ENCODE measurements at places on chromosomes 1 and 21.
A peak's percentile ranks its signal among the peaks of the same experiment; 100 is the strongest.

DNA sequence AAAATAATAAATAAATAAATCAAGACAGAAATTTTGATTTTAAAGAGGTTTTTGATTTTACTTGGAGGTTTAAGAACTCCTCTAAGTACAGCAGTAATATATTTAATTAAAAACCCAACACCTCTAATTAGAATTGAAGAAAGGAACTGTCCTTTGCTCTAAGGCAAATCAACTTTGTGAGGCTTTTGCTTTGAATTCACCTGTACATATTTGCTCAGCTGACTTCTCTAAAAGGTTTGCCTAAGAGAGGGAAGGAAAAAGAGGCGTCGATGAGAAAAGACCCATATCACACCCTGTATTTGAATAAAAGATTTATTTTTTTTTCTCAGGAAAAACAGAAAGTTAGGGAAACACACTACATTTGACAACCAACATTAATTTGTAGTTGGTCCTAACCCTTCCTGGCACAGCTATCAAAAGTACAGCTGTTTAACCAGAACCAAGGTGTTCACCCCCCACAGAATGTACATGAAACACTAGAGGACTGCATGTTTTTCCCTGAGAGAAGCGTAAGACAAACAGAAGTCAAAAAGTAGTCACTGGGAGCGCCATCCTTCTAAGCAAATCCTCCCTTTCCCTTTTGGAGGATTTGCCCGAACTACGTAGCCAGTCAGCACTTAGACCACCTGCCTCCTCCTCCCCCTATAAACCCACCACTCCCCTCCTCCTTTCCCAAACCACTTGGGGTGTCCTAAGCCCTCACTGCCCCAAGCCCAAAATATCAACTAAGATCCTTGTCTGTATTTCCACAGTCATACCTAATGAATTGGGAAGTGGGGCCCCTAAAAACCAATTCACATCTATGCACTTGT is 4.9 kb downstream of the MCL1 start:
- DNase-seq, result peak; percentile 38

GRCh38 chr1:151641229-151641628 is 29.4 kb downstream of the SNX27 start:
- no peak for DNase-seq

GRCh38 chr1:209673631-209674417 is 1.4 kb upstream of the G0S2 start:
- no peak for DNase-seq

DNA sequence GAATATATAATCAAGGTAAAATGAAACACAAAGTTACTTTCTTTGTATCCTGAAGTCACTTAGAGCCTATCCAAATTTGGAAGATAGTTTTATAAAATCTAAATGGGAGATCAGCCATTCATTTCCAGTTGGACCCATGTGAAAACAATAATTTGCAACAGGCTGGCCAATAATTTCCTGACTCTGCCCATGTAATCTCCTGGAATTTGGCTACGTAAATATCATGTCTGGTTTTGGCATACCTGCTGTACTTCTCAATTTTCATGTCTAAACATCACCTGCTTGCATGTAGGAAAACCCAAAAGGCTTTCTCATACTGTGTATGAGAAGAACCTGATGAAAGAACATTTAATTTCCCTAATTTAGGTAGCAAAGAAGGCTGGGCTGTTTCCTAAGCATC is 7.7 kb upstream of the CYP4Z1 start:
- DNase-seq, result no peak

- no peak for DNase-seq
Observed at GRCh38 chr1:237040823-237041222, 1.2 kb upstream of the RYR2 start.

DNA sequence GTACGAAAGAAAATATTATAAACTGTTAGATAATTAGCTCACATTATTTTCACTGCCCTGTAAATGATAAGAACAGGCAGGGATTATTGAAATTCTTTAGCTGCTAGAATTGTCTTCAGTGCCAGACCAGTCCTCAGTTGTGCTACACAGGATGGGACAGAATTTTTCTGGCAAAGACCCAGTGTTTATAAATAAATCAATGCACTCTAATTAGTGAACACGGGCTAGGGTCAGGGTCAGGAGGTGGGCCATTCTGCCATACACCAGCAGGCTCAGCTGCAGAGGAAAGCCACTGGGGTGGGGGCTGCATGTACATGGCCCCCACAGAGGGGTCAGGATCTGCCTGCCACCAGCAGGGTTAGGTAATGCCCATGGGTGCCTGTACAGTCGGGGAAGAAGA is 6.4 kb downstream of the BCAR3 start:
- no peak for DNase-seq

- DNase-seq, result no peak
Observed at GRCh38 chr1:240672132-240672811, 60.3 kb upstream of the GREM2 start.

DNA sequence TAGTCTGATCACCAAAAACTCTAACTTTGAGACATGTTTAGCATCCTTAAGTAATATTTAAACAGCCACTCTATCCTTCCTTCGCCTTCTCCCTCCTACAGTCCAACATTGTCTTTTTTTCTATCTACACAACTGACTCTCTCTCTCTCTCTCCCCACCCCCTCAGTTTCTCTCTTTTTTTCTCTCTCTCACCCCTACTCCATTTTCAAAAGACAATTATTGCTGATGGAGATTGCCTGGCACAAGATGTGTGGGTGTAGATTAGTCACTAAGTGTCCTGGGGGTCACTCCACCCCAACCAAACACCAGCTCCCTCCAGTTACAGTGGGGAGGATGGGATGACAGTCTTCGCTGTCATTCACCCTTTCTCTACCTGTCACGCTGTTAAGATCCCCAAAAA is 94.5 kb upstream of the NFIA start:
- no peak for DNase-seq

- DNase-seq, result no peak
Observed at GRCh38 chr1:182229451-182229850, 162.1 kb downstream of the GLUL start.

GRCh38 chr1:29259802-29260441 is 23.6 kb downstream of the PTPRU start:
- peak; percentile 59 for DNase-seq

- DNase-seq, result no peak
Observed at GRCh38 chr1:205032508-205032907, 10.5 kb upstream of the CNTN2 start.

- no peak for DNase-seq
Observed at GRCh38 chr1:179083533-179083932, 1.7 kb downstream of the TOR3A start.

GRCh38 chr1:201146626-201147390 is 7.5 kb downstream of the TMEM9 start:
- no peak for DNase-seq

DNA sequence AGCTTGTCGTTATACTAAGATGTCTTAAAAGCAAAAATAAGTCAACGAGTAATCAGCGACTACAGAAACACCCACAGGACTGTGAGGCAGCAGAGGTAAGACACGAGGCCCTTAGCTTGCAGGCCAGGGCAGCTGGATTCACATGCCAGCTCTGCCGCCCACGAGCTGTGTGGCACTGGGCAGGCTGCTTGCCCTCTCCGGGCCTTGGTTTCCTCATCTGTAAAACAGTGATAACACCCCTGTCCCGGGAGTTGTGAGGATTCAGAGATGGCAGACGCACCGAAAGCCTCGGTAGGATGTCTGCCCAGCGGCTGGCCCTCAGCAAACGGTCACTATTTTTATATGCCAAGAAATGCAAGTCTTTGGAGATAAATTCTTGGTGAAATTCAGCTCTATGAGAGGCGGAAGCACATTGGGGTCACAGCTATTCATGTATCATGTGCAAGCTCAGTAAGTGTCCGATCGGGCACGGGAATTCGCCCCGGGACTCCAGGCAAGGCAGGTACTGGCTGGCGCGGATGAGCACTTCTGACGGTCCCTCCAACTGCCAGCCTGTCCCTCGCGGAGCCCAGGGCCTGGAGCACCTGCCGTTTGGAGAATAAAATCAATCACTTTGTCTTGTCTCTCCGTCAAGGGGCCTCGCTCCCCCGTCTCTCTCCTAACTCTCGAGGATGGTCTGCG is 1.1 kb downstream of the C2CD2 start:
- DNase-seq, result no peak

DNA sequence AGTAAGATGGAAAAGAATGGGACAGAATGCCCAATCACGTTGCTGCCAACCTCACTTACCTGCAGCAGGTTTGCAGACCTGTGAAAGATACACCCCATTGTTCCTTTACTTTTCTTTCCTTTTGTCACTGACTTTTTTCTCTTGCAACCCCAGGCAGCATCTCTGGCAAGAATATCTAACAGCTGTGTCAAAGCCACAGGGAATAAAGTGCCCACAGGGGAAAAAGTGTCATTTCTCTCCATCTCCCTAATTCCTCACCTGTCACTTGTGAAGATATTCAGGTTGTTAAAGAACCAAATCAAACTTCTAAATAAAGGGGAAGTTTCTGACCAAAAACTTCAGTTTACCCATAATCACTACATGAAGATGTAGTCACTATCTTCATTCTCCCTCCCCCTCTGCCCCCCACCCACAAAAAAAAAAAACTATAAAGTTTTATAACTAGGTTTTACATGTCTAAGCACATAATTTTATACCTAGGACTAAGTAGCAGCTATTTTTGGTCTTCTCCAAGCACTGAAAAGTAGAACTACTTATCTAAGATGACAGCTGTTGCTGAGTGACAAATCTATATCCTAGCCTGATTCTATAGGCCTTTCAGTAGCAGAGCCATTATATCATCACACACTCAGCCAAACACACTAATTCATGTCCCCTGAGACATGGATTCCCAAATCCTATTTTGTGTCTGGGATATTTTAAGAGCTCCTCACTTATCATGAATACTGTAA is 54.9 kb downstream of the TBX15 start:
- no peak for DNase-seq

DNA sequence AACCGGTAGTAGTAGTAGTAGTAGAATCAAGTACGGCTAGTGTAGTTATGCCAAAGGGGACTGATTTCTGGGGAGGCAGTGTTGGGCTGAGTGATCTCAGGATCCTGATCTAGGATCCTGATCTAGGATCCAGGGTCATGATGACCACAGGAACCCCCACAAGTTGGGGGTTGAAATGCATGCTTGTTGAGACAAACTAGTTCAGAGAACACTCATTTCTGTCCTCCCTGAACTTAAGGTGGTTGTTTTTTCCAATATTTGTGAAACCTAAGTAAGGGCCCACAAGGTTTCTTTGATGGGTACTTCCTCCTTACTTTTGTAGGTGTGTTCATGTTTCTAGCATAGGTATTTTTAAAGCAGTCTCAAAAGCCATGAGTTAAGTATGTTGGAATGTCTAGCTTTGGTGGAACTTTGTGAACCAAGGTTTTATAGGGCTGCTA is 33.9 kb upstream of the PDC start:
- no peak for DNase-seq

DNA sequence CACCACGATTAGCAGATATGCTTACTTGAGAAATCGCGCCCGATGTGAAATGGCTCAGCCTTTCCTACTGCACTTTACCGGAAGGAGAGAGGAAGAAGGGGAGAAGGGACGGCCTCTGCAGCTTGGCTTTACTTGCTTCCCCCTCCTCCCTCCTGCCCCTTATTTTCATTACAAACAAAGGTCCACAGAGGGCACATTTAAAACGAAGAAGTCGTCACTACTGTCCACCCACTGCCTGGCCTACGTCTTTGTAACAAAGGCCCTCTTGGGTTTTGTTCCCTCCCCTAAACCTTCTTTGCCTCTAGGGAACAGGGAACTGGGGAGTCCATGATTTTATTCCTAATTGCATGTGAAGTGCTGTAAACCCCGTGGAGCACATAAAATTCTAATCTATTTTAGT is 308.5 kb downstream of the LMX1A start:
- DNase-seq, result no peak

DNA sequence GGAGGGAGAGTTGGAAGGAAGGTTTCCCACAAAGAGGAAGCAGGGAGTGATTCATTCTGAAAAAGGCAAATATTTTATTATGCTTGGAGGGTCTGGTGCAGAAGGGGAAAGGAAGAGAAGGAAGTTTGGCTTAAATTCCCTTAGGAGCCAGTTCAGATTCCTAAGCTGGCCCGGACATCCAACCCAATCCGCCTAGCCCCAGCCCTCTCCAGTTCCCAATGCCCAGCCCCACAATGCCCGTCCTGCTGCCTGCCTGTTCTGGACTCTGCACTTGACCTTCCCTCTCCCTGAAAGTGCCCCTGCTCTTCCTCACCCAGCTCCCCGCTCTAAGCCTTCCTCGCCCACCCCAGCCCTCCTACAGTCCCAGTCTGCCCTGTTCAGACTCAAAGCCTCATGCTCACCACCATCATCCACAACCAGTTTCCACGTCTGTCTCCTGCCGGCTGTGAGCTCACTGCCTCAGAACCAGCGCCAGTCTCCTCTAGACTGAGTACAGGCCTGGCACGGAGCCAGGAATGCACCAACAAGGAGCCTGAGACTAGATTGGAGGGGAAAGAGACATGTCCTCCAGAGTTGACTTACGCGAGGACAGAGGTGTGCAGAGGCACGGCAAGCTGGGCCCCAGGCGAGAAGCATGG is 18.9 kb downstream of the CAPN2 start:
- DNase-seq, result peak; percentile 72

DNA sequence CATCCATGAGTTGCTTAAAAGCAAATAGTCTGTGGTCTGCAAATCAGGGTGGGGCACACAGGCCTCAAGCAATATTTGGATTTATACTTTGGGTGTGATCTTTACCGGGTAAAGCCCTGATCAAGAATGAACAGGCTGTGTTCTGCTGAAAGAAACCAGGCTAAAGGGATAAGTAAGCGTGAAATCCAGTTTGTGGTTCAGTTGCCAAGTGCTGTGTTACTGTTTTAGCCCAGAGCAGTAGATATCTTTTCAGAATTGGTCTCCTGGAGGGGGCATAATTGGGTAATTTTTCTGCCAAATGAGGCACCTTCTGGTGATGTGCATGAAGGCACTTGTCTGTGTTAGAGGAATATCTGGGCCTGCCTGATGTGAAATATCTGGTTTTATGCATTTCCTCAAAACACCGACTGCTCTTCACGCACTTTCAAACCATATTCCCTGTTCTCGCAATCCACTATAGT is 21.4 kb downstream of the AIM2 start:
- DNase-seq, result no peak

GRCh38 chr1:54415991-54416390 is 9.8 kb upstream of the SSBP3 start:
- no peak for DNase-seq

DNA sequence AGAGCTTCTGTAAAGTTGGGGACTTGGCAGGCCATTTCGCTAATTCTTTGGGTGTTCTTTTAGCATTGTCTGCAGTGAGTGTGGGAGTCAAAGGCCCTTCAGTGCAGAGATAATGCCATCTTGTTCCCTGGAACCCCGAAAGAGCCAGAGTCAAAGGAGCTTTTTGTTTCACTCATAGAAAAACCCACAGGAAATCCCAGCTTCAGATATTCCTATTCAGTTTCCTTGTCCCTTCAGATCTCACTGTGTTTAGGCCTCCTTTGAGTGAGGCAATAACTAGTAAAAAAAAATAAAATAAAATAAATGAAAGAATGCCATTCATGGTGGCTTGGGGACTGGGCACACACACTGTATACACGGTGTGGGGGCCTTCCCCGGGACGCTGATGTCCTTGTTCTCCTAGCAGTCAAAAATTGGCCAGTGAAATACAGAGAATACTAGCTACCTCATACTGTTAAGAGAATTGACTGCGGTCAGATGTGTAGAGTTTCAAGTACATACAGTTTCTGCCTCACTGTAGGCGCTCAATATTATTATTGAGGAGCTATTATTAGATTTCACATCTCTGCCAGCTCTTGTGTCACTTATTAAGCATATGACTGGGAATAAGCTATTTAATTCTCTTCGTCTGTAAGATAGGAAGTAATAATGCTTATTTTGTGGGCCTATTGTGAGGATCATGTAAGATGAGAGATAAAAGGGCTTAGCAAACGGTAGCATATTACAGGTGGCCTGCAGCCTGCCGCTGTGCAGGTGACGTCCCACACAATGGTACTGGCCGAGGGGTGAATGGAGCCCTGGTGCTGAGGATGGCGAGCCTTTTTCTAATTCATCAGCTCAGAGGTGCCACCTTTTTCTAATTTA is 16.7 kb downstream of the DISC1 start:
- DNase-seq, result no peak
